Activated CD4-positive, alpha-beta T cell treated with anti-CD3 and anti-CD28 coated beads for 36 hours (primary cell): ENCODE measurements at places on chromosomes 2 and 18.

DNA sequence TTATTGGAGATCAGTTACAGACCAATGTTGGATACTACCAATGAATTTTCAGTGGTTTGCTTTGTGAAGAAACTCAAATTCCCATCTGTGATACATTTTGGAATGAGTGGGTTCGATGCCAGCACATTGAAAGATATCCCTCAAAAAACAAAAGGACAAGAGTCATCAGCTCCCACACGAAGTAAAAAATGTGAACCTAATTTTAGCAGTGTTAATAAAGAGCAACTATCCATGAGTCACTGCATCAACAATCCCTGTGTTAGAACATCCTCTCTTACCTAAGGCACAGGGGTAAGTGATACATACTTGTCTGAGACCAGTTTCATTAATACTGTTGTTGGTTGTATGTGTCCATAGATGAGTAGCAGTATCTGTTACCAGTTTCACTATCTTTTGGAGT is 551.8 kb upstream of the SOX11 start:
- no peak for DNase-seq

GRCh38 chr2:53035153-53035552 is 732.5 kb upstream of the CHAC2 start:
- DNase-seq = no peak

- peak; percentile 34 for DNase-seq
Measured at GRCh38 chr2:66574701-66575624, 140.0 kb downstream of the MEIS1 start.

GRCh38 chr2:188851311-188851710 is 122.9 kb upstream of the COL3A1 start:
- no peak for DNase-seq

GRCh38 chr2:88053296-88053695 is 2.3 kb downstream of the KRCC1 start:
- no peak for DNase-seq

GRCh38 chr2:230925879-230926765 is 1.1 kb upstream of the GPR55 start:
- peak; percentile 77 for DNase-seq

- DNase-seq = peak; percentile 35
Measured at GRCh38 chr2:216082805-216083204, 1.1 kb downstream of the TMEM169 start.

DNA sequence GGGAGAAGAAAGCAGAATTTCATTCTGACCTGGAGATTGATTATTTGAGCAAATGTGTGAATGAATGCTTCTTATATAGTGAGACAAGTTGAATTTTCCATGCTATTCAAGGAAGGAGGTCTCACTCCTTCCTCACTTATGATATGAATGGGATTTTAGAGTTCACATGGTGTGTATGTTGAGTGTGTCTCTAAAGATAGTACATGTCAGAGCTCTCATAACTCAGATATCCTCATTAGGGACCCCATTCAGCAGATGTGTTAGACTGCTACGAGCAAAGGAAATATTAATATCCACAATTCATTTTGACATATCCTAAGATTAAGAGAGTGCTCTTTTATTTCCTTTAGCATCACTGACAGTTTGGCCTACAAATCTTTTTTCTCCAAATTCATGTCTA is 368.5 kb downstream of the ARHGAP15 start:
- no peak for DNase-seq

DNA sequence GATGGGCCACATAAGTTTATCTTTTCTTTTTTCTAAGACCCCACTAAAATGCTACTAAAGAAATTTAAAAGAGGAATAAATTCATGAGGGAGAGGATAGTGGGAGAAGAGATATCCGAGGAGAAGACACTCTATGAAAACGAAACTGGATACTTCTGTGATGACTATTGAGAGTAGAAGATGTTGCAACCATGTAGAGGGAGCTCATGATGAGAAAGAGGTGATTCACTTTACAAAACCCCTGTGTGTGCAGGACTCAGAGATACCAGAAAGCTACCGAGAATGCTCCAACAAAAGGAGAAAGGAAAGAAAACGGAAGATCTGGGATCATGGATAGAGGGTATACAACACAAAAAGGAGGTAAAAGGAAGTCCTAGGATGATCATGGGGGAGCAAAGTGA is 34.9 kb downstream of the SLC38A11 start:
- no peak for DNase-seq

DNA sequence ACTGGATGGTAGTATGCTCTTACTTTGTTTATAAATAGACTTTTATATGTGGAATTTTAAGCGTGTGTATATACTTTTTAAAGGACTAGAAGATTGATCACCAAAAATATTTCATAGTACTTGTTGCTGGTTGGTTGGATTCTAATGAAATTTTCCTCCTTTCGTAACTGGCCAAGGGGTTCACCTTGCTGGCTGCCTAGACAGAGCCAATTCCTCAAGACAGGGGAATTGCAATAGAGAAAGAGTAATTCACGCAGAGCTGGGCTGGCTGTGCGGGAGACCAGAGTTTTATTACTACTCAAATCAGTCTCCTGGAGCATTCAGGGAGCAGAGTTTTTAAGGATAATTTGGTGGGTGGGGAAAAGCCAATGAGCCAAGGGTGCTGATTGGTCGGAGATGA is 70.7 kb downstream of the SNORC start:
- no peak for DNase-seq

GRCh38 chr18:13179566-13180113 is 38.9 kb upstream of the LDLRAD4 start:
- DNase-seq = peak; percentile 58

DNA sequence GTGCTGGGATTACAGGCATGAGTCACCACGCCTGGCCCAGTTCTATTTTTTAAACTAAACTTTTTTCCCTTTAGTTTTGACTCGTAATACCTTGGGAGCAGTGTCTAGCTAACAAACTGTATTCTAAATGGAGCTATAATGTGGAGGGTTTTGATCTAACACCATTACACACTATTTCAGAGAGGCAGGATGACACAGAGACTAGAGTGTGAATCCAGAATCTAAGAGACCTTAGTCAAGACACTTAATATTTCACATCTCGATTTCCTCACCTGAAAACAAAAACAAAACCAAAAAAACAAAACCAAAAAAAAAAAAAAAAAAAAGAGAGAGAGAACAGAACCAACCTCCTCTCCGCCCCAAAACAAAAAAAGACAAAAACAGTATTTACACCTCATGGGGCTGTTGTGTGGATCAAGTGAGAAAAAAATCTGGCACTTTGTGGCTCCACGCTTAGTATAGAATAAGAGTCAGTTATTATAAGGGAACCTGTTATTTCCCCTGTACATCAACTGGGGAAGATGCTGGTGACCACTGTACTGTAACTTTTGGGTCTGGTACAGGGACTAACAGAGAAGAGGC is 31.3 kb downstream of the DARS1 start:
- DNase-seq = no peak

DNA sequence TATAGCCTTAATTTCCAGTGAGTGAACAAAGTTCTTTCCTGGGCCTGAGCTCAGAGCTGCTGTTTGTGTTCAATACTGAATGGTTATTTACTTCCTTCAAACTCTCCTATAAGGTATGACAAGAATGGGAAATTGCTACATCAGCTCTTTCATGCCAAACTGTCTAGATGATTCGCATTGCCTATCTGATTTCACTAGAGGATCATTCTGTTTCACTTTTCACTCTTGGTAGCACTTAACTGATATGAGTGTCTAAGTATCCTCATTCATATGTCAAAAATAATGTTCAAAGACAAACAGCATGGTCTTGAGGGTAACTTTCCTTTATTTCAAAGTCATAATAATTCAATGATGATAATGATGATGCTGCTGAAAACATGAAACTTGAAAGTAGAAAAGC is 32.9 kb upstream of the SCG2 start:
- no peak for DNase-seq

- no peak for DNase-seq
Measured at GRCh38 chr2:44456946-44457345, 95.2 kb downstream of the CAMKMT start.

DNA sequence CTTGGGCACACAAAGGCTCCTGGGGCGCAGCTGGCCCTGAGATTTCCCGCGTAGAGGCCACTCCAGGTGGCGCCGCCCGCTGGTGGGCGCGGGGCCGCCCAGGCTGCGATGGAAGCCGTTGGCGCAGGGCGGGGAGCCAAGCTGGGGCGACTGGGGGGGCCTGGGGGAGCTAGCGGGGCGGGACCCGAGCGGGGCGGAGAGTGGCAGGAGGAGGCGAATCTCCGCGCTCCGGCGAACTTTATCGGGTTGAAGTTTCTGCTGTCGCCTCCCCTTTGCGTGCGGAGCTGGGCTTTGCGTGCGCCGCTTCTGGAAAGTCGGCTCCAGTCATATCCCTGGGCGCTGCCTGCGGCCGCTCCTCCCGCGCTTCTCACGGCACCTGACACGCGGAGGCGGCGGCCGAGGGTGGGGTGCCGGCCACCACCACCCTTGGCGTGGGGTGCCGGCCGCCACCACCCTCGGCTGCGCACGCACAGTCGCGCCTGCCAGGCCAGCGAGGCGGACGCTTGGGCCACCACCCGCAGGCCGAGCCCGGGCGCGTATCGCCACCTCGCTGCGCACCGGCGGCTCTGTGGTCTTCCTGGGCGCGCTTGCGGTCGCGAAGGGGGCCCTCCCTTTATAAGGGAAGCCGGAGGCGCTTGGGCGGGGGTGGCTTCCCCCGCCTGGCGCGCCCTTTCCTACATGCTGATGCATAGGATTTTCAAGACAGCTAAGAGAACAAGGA is 919 bp upstream of the CYP1B1 start:
- DNase-seq = peak; percentile 90

- DNase-seq = no peak
Measured at GRCh38 chr18:61350578-61350977, 17.3 kb downstream of the CDH20 start.

DNA sequence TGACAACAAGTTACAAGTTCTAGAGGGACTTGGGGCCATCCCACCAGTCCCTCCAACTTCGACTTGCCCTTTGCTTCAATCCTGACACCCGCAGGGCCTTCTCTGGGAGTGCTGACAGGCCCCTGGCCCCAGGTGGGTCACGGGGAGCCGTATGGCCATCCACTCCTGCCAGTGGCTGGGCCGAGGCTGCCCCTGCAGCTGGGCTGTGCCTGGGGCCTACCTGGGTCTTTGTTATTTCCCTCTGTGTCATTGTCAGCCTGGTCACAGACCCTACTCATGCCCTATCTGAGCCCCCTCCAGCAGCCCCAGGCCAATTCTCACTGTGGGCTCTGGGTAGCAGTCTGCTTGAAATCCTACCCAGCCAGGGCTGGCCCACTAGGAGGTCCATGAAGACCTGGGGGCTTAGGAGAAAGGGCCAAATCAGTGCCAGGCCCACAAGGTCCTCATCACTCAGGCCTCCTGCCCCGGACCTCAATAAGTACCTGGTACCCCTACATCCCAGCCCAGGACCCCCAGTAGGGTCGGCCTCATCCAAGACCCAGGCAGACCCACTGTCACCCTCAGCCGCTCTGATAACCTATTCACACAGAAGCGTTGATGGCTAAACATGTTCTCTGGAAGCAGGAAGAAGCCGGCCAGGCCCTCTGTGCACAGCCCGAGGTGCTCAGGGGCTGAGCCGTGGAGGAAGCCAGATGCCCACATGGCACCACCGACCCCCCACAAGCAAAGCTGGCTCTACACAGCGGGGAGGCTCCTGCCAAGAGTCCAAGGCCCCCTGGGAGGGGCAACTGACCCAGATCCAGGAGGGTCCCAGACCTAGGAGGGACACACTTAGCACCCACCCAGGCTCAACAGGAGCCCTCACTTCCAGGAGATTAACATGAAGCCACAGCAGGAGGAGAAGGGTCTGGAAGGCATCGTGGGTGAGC is 57.7 kb downstream of the BIN1 start:
- peak; percentile 2 for DNase-seq

DNA sequence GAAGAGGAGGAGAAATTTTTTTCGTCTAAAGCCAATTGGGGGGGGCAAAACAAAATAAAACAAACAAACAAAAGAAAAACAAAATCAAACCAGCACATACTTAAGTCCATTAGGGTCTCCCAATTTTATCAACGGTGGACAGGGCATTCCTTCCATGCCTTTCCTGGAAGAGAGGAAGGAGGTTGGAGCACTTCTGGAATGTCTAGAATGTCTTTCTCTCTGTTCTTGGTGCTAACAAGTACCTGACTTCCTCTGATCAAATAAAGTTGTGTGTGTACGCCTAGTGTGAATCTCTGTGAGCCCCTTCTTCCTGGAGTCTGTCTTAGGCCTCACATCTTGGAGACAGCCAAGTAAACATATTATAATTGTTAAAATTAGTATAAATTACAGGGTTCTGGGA is 399.0 kb upstream of the LRRTM1 start:
- DNase-seq = no peak

GRCh38 chr18:23053776-23054457 is 81.4 kb upstream of the CABLES1 start:
- no peak for DNase-seq

DNA sequence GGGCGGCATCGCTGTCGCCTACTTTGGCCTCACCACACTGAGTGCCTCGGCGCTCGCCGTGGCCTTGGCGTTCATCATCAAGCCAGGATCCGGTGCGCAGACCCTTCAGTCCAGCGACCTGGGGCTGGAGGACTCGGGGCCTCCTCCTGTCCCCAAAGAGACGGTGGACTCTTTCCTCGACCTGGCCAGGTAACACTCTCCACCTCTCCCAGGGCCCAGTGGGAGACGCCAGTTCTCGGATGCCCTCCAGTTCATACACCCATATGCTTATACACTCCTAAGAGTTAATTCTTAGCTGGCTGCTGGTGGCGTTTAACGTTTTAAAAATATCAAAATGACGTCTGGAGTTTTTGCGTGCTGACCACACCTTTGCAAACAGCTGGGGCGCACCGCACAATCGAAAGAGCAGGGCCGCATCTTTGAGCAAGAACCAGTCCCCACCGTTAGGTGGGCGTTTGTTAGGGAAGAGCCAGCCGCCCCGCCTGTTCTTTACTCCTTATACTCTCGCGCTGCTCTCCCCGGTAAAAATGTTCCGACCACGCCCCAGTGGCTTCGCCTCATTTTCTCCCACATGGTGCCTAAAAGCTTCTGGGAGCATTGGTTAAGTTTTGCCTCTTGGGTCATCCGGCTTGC is 899 bp downstream of the SLC1A4 start:
- peak; percentile 18 for DNase-seq

- DNase-seq = no peak
Measured at GRCh38 chr2:237201461-237202287, 116.0 kb downstream of the COPS8 start.

DNA sequence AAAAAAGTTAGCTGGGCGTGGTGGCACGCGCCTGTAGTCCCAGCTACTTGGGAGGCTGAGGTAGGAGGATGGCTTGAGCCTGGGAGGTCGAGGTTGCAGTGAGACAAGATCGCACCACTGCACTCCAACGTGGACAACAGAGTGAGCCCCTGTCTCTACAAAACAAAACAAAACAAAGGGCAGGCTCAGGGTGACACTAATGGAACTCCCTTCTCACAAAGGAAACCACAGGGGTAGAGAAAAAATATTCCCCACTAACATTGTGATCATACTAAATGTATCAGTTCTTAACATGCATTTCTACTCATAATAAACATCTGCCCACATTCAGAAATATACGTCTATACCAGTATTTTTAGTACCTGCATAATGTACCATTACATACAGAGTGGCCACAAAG is 21.1 kb downstream of the STAM2 start:
- DNase-seq = no peak

- no peak for DNase-seq
Measured at GRCh38 chr18:54130177-54130576, 94.3 kb downstream of the MBD2 start.

GRCh38 chr2:66201242-66201641 is 233.7 kb upstream of the MEIS1 start:
- DNase-seq = no peak

GRCh38 chr2:225920621-225921220 is 521.2 kb downstream of the NYAP2 start:
- no peak for DNase-seq
